Activated naive CD4-positive, alpha-beta T cell (primary cell): ENCODE measurements at places on chromosomes 12 and 14.

DNA sequence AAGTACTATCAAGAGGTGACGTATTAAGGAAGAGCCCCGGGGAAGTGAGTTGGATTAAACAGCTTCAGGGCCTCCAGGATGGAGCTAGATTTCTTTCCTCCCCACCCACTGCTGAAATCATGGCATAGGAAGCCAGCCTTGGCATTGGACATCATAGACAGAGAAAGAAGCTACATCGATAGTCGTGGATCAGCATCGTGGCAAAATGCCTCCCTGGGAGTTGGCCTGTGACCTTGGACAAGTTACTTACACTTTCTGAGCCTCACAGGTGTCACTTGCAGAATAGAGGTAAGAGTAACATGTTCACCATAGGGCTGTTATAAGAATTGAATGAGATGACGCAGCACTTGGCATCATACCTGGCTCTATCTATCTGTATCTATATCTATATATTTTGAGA, 5.9 kb downstream of the ANKRD33 start:
- no peak for DNase-seq

- no peak for DNase-seq
Observed at GRCh38 chr14:50790589-50790988, 40.4 kb downstream of the NIN start.

DNA sequence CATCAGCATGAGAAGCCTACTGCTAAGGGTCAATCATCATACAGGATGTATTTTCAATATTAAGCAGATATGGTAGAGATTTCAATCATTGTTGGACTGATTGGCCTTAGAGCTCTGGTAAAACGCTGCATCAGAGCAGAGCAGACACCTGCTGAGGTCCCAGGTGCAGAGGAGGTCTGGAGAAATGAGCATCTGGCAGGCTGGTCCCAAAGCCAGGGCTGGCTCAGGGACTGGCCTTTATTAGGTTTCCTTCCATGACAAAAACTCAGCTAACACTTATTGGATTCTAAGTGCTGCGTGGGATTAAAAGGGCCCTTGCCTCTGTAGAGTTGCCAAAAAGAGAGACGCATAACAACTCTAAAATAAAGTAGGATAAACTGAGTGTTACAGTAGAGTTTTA, 29.7 kb downstream of the AKAP6 start:
- no peak for DNase-seq

- DNase-seq, result no peak
Observed at GRCh38 chr12:124537525-124538193, 29.8 kb downstream of the NCOR2 start.

DNA sequence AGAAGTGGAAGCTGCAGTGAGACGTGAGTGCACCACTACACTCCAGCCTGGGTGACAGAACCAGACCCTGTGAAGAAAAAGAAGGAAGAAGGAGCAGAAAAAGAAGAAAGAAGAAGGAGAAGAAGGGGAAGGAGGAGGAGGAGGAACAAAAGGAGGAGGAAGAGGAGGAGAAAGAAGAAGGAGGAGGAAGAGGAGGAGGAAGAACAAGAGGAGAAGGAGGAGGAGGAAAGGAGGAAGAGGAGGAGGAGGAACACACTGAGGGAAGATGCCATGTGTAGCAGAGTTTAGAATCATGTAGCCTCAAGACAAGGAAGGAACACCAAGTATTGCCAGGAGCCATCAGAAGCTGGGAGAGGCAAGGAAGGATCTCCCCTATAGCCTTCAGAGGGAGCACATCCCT, 241.5 kb downstream of the KSR2 start:
- DNase-seq, result no peak

DNA sequence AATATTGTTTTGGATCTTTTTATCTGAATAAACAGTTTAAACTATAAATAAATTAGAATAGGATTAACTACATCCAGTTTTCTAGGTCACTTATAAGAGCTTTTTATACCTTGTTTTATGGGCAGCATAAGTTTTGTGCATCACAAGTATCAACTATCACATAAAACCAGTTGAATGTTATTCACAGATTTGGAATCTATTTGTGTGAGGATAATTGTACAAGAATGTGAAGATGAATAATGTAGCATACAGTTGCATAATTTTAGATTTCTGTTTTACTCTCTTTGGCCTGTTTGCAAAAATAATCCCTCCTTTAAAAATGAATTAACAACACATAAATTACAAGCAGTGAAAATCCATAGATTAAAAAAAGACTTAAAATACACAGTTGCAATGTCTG, 88.8 kb downstream of the SCFD1 start:
- no peak for DNase-seq

- DNase-seq, result no peak
Observed at GRCh38 chr12:49974677-49975317, 2.0 kb downstream of the AQP6 start.

- DNase-seq, result no peak
Observed at GRCh38 chr12:69388371-69388770, 28.8 kb downstream of the YEATS4 start.

DNA sequence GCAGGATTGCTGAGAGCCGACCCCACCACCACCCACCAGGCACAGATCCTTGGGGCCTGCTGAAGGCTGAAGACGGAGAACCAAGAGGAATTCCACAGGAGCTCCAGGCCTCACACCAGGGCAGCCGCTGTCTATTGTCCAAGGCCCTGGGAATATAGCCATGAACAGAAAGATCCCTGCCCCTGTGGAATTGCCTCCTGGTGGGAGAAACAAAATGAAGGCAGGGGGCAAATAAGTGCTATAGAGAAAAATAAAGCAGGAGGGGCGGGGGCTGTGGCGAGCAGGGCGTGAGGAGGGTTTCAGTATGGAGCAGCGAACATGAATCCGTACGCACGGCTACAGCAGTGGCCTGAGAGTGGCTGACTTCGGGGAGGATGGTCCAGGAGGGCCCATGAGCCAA, 96.1 kb downstream of the EML1 start:
- DNase-seq, result no peak

DNA sequence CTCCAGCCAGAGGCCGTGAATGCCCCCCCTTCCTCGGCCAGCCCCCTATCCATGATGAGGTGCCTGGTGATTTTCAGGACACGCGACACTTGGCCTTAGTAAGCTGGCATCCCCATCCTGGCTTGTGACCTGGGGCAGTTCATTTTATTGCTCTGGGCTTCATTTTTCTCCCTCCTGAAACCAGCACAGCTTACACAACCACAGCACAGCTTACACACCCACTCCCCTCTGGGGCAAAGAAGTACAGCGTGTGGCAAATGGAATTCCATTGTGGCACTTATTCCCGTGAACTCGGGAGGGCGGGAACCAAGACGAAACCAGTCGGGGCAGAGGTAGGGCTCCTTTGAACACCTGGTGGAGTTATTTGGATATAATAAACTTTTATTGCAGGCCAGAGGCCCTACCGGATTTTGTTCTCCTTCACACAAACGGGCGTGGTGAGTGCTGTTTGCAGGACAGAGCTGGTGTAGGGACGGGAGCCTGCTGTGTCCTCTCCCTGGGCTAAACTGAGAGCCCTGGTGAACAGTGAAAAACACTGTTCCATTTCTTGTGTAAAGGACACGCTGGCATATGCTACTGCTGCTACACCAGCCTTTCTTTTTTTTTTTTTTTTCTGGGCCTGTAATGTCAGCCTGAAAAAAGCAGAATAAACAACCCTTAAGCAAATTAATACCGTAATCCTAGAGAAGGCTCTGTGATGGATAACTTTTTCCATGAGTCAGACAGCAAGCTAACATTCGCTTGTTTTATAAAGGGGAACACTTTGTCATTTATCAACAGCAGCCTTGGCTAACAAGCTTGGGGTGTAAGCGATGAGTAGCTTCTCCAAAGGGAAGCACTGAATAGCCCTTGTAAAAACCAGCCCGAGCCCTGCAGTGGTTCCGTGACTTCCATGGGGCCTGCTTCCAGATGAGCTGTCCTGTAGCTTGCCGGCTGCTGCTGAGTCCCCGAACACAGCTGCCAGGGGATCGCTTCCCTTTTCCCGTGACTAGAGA, 29.3 kb downstream of the CD9 start:
- no peak for DNase-seq

GRCh38 chr14:24241829-24242443, 487 bp downstream of the TINF2 start:
- DNase-seq, result peak; percentile 93

GRCh38 chr12:62106547-62107185, 153.5 kb upstream of the USP15 start:
- DNase-seq, result no peak

GRCh38 chr14:90235179-90235976, 21.0 kb upstream of the PSMC1 start:
- peak; percentile 38 for DNase-seq

GRCh38 chr14:85531141-85531586, 1.2 kb downstream of the FLRT2 start:
- DNase-seq, result no peak

GRCh38 chr14:102903889-102904512, 18.5 kb upstream of the AMN start:
- no peak for DNase-seq

DNA sequence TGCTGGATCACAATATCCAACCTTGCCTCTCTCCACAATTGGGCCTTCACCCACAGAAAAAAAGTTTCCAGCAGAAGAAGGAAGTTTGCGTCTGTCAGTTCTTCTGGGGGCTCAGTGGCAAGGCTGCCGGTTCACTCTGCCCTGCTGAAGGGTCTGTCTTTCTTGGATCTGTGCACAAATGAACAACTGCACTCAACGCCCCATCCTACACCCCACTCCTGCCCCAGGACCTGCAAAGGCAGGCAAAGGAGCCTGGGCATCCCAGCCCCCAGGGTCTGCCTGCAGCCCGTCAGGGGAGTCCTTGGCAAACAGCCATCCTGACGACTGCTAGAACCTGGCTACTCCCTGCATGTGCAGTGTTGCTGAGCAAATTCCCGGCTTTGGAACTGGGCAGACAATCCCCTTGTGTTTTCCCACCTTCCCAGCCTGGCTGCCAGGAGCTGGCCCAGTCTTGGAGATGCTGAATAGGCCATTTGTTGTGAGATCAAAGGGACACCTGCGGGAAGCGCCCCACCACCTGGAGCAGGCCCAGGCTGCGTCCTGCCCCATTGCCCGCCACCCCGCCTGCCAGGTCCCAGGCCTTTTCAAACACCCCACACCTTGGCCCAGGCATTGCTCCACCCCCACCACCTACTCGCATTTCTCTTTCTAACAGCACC, 311.9 kb downstream of the BCL11B start:
- no peak for DNase-seq

GRCh38 chr12:90510948-90511347, 444.0 kb downstream of the CCER1 start:
- DNase-seq, result no peak

- no peak for DNase-seq
Observed at GRCh38 chr12:116133149-116133548, 144.3 kb downstream of the MED13L start.

DNA sequence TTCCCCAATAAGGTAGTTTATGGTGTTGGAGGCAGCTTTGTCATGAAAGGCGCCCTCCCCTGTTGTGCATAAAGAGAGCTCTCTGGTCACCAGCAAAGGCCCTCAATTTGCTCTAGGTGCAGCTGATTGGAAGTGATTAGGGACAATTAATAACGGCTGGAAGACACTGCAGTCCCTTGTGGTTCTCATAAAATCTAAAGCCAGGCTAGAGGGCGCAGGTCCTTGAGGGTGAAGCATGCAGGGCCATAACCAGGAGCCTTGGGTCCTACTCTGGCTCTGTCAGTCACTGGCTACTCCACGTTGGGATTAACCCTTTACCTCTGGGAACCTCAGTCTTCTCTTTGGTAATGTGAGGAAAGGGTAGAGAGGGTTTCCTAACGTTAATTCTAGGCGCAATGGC, 1.9 kb downstream of the DAAM1 start:
- no peak for DNase-seq

DNA sequence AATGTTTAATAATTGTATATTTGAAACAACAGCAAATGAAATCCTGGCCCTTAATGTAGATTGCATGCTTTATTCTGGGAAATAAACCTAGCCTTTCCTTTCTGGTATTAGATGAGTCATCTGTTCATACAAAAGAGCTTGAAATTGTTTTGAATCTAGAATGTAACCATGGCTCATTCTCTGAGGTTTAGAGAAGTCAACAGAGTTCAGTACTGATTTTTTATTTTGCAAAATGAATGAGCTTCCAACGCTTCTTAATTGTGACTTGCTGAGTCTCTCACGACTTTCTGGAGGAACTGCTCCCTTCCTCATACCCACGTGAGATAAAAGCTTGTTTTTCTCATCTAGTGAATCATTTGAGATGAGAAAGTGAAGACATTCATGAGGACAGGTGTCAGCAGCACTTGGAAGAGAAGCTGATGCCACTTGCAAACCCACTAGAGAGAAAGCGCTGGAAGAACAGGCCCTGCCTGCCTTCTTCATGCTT, 509.6 kb downstream of the VRK1 start:
- no peak for DNase-seq

GRCh38 chr14:53062856-53063255, 90.3 kb downstream of the DDHD1 start:
- no peak for DNase-seq

- DNase-seq, result no peak
Observed at GRCh38 chr12:46263140-46264016, 5.5 kb downstream of the SLC38A1 start.

DNA sequence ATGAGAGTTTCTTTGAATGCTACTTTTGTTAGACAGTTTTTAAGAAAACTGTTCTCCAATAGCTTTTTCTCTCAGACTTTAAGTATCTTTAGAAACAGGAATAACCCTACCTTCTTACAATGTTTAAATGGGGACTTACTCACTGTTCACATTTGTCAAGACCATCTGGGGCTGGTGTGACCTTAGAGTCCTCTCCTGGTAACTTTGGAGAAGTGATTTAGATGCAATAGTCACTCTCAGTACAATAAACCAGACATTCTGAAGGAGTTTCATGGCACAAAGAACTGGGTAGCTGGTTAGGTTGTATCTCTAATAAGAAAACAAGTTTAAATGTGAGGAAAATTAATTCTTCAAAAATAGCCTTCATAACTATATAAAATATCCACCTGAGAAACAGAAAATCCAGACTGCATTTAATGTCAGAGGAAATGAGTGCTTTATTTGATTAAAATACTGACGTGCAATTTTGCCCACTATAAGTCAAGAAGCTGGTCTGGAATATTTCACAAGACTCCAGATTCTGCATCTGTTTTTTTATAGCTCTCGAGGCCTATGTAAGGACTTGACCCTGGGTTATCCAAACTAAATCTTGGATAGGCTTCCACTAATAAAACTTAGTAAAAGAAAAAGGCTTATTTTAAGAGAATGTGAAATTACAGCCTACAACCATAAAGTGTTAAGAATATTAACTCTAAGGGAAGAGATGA, 108.7 kb downstream of the PTGER2 start:
- DNase-seq, result no peak

GRCh38 chr12:116183741-116184141, 93.8 kb downstream of the MED13L start:
- no peak for DNase-seq

GRCh38 chr14:83483063-83483462, 1949.4 kb upstream of the SEL1L start:
- no peak for DNase-seq

GRCh38 chr12:2372735-2373134, 319.9 kb downstream of the CACNA1C start:
- no peak for DNase-seq

- no peak for DNase-seq
Observed at GRCh38 chr12:58069268-58069963, 128.0 kb downstream of the ATP23 start.
